ENCODE measurements at places on chromosomes 12 and 14.
A peak's percentile ranks its signal among the peaks of the same experiment; 100 is the strongest.

DNA sequence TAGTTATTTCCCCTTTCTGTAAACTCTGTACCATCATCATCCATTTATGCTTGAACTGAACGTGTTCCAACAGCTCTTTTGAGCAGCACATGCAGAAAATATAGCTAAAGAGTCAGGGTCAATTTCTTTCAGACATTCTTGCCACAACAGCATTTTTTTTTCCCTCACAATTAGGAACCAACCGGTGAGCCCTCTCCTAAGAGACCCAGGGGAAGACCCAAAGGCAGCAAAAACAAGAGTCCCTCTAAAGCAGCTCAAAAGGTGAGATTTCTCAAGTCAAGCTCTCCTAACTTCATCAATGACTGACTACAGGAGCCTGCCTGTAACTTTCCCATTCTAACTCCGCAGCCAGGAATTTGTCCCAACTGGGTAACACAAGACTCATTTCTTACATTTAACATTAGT lies 3.5 kb downstream of the HMGA2 start:
- no peak for DNase-seq

DNA sequence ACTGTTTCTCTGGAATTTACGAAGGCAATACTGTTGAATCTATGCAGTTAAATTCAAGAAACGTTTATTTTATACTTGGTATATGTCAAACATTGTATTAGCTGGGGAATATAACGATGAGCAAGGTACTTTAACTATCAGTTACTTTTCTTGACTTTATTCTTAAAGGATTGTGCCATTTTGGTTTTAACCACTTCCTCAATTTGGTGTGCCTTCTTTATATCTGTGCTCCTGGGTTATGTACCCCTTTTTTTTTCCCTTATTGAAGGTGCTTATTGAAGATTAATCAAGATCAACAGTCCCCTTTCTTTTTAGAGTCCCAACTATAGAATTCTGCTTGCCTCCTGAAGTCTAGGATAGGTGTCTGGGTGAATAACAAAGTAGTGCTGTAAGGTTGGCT lies 5.8 kb downstream of the RAB21 start:
- no peak for DNase-seq

DNA sequence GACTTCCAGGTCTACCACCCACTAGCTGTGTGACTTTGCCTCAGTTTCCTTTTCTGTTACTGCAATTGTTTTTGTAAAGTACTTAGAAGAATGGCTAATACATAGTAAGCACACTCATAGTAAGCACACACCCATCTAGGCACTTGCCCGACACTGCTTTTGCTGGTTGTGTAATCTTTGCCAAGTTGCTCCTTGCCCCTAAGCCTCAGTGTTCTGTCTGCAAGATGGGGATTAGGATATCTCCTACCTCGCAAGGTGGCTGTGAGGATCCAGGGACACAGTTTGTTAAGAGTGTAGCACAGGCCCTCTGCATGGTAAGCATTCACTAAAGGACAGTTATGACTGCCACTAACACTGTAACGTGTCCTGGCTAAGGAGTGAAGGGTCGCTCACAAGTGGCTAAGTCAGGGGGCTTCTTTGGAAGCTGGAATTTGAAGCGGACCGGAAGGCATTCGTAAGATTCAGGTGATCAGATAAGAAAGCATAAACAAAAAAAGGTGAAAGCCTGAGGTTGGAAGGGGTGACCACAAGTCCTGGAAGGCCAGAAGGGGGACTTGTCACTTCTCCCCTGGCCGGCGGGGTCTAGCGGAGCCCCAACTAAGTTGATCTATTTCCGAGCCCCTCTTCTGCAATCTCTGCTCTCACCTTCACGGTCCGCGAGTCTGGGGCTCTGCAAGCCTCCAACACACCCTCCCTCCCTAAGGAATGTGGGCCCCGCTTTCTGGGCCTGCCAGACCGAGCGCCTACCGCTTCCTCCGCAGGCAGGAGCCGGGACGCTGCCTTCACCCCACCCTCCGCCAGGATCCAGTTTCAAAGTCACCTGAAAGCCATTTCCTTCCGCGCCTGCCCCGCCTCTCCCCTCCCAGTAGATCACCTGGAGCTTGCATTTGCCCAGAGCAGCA lies 1.5 kb upstream of the PLEKHG3 start:
- DNase-seq: no peak

GRCh38 chr14:64294672-64295413 lies 672 bp upstream of the ESR2 start:
- DNase-seq: peak; percentile 54

DNA sequence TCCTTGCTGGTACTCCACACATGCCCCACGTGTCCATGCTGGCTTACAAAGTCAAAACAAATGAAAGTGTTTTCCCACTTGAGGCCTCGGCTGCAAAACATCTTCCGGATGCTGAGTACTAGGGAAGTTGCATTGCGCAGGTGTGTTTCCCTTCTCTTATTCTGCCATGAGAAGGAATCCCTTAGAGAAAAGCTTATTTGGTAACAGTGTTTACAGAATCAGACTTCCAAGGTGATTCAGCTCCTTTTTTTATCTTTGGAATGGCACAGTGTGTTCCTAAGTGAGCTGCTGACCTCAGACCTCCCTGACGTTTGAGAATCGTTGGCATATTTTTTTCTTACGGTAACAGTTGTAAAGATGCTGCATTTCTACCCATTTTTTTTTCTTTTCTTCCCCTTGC lies 211.3 kb downstream of the ESR2 start:
- DNase-seq: no peak

- DNase-seq: no peak
Measured at GRCh38 chr12:108181095-108181454, 52.0 kb downstream of the WSCD2 start.

DNA sequence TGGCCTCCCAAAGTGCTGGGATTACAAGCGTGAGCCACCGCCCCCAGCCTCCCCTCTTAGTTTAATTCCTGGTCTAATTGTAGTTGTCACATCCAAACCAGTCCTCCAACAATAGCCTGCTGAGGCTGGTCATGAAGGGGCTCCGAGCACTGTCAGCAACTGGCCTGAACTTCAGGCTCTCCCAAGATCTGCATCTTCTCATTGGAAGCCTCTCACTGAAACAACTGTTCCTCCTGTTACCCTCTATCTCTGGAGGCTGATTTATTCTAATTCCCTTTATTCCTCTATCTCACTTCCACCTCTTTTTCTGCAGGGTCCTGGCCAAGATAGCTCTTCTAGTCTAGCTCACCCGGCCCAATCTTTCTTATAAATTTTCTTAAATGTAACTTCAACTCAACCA lies 89.4 kb downstream of the DUSP16 start:
- no peak for DNase-seq

- no peak for DNase-seq
Measured at GRCh38 chr12:93121729-93122488, 192.8 kb upstream of the EEA1 start.

- DNase-seq: no peak
Measured at GRCh38 chr12:121750507-121750955, 38.0 kb downstream of the TMEM120B start.

GRCh38 chr12:3246253-3246652 lies 169.1 kb downstream of the TSPAN9 start:
- DNase-seq: no peak

DNA sequence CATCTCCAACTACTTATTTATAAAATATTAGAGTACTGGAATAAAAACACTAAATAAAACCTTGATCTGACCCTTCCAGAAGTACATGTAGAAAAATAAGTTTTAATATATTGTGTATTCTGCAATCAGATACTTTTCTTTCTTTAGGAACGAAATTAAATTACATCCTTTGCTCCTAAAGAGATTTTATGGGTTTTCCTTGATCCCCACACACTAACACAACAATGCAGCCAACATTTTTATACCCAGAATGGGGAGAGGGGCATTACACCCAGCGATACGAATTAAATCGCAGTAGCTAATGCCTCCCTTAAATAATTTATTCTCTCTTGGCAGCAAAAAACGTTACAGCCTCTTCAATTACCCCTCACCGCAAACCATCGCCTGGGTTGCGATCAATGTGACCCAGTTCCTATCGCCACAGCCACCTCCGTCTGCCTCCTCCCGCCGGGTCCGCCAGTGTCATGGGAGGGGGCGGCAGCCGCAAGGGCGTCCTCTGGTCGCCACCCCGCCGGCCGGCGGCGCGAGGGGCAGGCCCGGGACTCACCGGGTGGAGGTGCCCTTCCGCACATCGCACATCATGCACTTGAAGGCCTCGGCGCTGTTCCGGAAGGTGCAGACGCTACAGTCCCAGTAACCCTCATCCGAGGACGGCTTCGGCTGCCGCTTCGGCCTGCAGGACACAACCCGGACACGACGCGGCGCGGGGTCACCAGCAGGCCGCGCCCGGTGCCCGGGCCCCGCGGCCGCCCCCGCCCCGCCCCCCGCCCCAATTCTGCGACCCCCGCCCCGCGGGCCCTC lies 796 bp downstream of the YAF2 start:
- DNase-seq: peak; percentile 90

GRCh38 chr14:96624661-96625425 lies 122.7 kb downstream of the PAPOLA start:
- no peak for DNase-seq

DNA sequence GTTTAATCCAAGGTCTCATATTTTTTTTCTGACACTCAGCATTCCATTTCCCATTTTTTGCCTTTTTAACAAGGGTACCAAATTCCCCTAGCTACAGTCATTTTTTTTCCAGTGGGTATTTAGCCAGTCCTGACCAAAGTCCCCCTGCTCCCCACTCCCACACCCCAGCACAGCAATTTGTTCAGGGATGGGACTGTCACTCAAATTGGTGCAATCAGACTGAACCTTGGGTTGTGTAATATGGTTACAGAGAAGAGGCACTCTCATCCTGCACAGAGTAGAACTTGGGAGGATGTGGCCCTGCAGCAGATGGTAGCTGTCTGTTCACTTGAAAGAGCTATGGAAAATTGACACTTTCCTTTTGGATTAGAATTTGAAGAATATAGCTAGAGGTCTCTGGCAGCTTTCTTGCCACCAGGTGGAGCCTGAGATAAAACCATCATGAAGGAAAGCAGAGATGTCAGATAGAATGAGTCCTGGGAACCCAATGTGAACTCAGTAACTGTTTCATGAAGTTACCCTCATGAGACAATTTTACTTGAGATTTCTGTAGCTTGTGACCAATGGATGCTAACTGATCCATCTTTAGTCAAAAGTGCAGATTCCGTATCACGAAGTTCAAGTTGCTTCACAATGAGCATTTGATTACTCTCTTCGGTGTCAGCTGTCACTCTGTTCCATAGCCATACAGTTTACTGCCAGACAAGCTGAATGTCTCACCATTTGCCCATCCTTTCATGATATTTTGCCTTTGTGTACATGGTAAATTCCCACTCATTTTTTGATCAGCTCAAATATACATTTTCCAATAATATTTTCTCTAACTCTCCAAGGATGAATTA lies 394.0 kb upstream of the SYT1 start:
- no peak for DNase-seq

DNA sequence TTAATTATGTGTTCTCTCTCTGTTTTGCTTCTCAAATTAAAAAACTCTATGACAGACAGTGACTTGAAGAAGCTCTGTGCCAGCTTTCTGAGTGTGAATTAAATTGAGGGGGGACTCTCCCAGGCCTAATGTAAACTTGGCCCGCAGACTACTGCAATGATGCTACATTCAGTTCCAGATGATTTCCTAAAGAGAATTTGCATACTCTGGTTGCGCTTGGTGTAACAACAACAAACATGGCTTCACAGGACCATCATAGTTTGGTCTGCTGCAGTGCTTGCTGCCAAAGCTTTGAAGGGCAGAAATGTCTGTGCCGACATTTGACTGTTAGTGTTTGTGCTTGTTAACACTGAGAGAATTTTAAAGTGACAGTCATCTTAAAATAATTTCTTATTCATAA lies 25.0 kb downstream of the CFAP54 start:
- no peak for DNase-seq

GRCh38 chr12:62757048-62757447 lies 177.9 kb downstream of the PPM1H start:
- no peak for DNase-seq

- DNase-seq: no peak
Measured at GRCh38 chr14:54589076-54589475, 22.1 kb downstream of the SAMD4A start.

- no peak for DNase-seq
Measured at GRCh38 chr12:55548756-55549155, 646 bp upstream of the OR6C4 start.

GRCh38 chr14:74988131-74988530 lies 14.6 kb upstream of the EIF2B2 start:
- DNase-seq: no peak

DNA sequence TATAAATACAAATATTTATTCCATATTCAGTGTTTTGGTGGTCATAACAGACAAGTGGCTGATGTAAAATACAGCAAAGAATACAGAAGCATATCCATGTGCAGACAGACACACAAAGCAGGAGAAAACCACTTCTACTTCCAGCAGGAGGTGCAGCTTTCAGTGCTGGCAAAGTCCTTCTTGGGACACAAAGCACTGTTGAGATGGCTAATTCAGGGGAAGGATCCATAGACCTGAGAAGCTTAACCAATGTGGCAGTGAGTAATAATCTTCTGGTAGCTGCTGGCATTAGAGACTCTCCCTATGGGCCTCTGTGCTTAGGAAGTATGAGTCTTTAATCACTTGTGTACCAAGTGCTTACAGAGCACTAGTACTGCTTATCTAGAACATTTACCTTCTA lies 26.8 kb downstream of the AMN1 start:
- DNase-seq: no peak

DNA sequence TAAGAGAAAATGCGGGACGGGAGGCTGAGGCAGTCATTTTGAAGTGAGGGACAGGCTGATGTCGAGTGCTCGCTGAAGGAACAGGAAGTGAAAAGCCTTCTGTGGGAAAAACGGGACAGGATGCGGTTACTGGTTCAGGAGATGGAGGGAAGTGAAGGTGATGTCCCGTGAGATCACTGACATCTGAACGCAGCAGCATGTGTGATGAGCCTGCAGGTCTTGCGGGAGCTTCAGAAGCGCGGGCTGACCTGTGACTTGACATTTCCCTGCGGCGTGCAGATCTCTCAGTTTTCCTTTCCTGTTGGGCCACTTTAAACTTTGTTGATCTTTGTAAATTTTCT lies 77.8 kb downstream of the DDX51 start:
- DNase-seq: no peak

- DNase-seq: peak; percentile 44
Measured at GRCh38 chr12:7130701-7131501, 730 bp downstream of the CLSTN3 start.

DNA sequence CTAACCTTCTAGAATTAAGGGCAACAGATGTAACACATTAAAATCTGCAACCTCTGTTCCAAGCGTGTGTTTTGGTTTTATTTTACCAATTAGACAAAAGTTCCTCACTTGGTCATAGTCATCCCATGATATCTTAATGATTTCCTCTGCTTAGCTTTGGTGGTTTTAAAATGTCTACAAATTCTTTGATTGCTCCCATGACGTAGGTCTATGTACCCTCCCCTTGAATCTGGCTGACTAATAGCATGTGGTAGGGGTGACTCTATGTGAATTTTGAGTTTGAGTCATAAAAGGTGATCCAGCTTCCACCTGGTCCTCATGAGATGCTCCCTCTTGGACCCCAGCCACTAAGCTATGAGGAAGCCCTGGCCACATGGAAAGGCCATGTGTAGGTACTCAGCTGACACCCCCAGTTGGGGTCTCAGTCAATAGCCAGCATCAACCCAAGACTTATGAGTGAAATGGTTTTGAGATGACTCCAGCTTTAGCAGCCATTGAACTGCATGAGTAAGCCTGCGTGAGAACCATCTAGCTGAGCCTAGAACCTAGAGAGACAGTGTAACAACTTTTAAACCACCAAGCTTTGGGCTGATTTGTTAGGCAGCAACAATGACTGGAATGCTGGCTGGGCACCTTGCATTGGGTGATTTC lies 247.1 kb downstream of the MSRB3 start:
- DNase-seq: no peak

All from NCI-H1930 (cell line).